RCC 7860 (cell line): ENCODE measurements at places on chromosomes 13 and 19.

DNA sequence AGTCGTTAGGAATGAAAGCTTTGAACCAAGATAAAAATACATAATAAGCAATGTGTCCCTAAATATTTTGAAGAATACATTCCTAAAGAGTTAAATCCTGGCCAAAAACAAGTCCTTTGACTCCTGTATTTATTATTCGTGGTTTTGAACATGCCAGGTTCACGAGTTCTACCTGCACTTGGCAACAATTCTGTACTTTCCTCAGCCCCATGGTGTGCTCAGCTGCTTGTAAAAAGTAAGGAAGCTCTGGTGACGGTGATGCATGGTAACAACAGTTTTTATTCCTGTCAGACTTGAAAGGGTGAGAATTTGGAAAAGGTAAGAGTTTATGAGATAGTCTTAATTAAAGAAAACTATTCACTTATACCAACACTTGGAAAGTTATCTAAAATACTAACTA lies 95.0 kb upstream of the KLF12 start:
- no peak for DNase-seq

DNA sequence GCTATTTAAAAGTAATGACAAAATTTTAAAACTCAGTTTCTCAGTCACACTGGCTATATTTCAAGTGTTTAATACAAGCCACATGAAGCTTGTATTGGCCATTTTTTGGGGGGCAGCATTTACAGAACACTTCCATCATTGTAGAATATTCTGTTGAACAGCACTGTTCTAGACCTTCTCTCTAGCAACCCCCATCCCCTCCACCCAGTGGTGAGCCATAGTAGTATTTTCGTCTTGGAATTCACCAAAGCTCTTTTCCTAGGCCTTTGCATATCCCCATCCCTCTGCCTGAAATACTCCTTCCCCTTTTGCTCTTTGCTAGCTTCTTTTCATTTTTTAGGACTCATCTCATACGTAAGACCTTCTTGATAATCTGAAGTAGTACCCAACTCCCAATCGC lies 99.5 kb downstream of the ZC3H13 start:
- DNase-seq, result no peak

- no peak for DNase-seq
These were observed 10.0 kb upstream of the OR1M1 start for GRCh38 chr19:9076901-9077300.

- no peak for DNase-seq
These were observed 30.7 kb downstream of the ZNF793 start for GRCh38 chr19:37537391-37537947.

DNA sequence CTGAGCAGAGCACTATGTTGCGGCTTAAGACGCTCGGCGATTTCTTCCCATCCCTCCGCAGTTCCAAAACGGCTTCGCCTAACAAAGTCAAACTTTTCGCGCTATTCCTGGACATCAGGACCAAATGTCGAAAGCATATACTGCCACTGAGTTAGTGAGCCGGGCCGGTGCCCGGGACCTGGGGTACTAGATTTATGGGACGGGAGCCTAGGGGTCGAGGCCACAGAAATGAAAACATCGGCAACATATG lies 699 bp downstream of the RCBTB2 start:
- DNase-seq, result peak; percentile 13

DNA sequence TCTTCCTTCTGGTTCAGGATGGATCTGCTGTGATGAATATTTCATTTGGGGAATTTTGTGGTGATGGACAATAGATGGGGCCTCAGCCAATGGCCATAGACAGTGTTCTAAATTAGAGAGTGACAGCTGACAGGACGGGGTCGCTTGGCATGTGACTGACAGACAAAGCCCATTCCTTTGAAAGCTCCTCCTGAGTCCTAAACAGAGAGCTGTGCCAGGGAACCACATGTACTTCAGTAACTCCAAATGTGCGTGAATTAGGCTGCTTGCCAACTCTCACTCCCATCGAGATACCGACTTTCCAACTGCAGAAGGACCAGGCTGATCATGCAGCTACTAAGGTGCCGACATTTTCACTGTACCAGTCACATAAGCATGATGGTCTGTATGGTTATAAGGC lies 187.7 kb downstream of the SHISA2 start:
- DNase-seq, result no peak

GRCh38 chr19:38691938-38692457 lies 44.5 kb downstream of the ACTN4 start:
- DNase-seq, result peak; percentile 95
